Urinary bladder (tissue), 4 donors: ENCODE measurements at places on chromosomes 1 and 21. TPM values are rescaled to one million over a fixed set of nuclear protein-coding genes. Genes with fewer than 3 reads are reported as not detected.

The DNAJC11 gene
- 28.3 TPM for total RNA-seq

The B3GALT2 gene
- 19.5 TPM for total RNA-seq

The MTMR11 gene
- 20.9 TPM for total RNA-seq

The EVI5 gene
- 104 TPM for total RNA-seq

The PCP4L1 gene
- 22.8 TPM for total RNA-seq

The TMEM269 gene
- not detected for total RNA-seq

DNA sequence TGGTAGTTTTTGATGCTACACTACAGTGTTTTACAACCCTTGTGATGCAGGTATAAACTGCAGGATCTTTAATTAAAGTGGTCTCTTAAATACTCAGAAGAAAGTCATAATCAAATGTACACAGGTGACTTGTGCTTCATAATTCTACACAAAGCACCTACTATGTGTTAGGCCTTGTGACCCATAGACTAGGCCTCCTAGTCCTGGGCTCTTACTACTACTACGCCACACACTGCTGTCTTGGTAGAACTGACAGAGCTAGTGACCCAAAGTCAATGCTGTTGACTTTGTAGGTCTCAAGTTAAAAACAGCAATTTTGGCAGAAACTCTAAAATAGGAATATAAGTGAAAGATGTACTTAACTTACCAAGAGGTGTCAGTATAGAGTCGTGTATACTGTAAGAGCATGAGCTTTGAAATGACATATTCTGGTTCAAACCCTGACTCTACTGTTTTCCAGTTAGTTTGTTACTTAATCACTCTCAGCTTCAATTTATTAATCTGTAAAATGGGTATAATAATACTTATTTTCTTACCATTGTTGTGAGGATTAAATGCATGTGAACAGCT is 48.6 kb upstream of the LMO4 start:
- no peak for DNase-seq

DNA sequence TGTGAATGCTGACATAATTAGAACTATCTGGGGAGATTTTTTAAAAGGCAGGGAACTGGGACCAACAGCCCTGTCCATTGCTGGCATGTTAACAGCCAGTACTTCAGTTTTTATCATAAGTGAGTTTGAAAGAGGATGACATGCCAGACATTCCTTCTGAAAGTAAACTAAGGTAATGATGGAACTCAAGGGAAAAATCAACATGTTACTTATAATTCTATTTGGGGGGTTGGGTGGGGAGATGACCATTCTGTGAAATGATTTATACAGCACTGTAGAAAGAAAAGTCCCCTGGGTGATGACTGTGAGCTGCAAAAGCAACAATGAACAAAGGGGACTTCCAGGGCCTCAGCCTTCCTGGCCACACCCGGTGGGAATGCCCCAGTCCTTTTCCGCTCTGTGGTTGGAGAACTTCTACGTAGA is 5.4 kb upstream of the LAMC2 start:
- DNase-seq, result no peak

DNA sequence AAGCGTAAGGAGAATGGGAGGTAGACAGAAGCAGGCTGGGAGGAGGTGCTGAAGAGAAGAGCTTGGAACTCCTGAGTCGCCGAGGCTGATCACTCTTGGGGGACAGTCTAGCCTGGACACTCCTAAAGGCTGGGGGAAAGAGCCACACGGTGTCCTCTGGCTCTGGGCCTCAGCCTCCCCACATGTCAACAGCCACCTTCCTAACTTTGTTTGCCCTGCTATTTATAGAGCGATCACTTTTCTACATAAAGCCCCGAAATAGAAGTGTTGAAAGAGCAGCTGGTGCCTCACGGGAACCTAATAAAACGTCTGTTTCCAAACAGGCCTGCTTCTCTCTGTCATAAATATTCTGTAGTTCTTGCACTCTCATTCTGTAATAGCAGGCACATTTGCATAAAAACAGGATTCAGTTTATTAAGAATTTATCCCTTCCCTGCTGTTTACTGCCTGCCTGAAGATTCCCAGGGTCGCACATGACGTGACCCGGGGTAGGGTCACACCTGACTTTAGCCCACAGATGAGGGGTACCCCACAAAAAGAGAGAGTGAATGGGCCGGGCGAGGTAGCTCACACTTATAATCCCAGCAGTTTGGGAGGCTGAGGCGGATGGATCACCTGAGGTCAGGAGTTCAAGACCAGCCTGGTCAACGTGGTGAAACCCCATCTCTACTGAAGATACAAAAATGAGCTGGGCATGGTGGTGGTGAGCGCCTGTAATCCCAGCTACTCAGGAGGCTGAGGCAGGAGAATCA is 212.5 kb downstream of the TOMM20 start:
- no peak for DNase-seq

- no peak for DNase-seq
Measured at GRCh38 chr1:10818262-10819197, 22.1 kb upstream of the CASZ1 start.

DNA sequence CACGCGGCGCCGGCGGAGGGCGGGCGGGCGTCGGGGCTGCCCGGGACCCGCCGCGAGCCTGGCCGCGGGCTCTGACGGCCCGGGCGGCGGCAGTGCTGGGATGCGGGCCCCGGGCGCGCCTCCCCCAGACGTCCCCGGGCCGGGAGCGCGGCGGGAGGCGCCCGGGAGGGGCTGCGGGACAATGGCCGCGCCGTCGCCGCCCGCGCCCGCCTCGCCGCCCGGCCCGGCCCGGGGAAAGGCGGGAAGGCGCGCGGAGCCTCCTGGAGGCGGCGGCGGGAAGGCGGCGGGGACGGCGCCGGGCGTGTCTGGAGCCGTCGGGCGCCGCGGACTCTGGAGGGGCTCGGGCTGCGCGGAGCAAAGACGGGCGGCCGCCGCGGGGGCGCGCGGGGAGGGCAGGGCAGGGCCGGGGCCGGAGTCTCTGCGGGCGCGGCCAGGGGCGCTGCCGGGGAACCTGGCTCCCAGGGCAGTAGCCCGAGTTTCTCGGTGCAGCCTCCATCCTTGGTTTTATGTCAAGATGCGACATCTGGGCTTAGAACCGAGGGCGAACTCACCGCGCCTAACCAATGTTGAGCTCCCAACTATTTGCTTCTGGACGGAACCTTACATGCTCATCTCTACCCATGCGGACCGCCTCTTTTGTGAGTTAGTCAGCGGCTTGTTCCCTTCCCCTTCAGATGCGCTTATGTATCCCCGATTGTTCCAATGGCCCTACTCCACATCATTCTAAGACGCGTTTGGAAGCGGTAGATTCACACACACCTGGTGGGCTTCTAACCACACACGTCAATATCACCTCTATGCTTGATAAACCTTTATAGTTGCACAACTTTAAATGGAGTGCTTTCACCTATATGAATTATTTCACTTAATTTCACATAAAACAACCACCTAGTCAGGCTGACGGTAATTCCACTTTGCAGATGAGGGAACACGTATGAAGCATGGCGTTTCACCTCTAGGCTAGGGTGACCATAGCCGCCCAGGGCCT is 651 bp downstream of the ZBTB8A start:
- peak; percentile 2 for DNase-seq

GRCh38 chr1:20558191-20558590 is 5.8 kb downstream of the FAM43B start:
- no peak for DNase-seq

DNA sequence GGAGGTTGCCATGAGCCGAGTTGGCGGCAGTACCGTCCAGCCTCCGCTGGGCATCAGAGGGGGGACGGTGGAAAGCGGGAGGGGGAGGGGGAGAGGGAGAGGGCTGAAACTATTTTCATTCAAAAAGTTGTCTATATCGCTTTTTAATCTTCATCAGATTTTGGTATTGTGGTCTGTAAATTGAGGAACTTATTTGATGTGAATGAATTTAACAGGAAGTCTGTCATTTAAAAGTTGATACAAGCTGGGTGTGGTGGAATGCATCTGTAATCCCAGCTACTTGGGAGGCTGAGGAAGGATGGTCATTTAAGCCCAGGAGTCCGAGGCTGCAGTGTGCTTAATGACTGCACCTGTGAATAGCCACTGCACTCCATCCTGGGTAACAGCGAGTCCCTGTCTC is 3.0 kb upstream of the EPHX4 start:
- no peak for DNase-seq

DNA sequence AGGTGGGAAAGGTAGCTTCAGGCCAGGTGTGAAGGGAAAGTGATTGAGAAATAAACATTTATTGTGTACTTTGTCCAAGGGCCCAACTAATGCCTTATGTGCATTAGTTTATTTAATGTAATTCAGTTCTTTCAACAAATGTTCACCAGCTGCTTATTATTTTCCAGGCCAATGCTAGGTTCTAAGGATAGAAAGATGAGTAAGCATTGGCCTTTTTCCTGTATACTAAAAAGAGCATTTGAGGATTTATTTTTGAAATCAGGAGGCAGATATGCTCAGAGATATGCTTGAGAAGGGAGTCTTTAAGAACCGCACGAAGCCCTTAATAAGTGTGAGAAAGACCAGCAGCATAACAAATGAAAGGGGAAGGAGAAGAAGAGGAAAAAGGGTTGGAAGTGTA is 32.0 kb downstream of the CLCA1 start:
- no peak for DNase-seq

- no peak for DNase-seq
Measured at GRCh38 chr1:232944347-232944746, 6.1 kb upstream of the NTPCR start.

- DNase-seq, result no peak
Measured at GRCh38 chr1:14826731-14827326, 228.3 kb downstream of the KAZN start.

DNA sequence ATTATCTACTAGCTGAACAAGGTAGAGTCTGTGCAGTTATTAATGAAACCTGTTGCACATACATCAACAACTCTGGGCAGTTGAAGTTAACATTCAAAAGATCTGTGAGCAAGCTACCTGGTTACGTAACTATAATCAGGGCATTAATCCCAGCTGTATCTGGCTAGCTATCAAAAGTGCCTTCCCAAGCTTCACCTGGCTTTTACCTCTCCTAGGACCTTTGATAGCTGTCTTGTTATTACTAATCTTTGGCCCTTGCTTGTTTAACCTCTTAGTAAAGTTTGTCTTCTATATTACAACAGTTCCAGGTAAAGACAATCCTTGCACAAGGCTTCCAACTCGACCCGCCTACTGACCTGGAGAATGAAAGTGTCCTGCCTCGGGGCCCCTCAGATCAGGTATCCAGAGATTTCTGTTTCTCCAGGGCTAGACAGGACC is 29.6 kb upstream of the SLC6A9 start:
- DNase-seq, result no peak

- DNase-seq, result no peak
Measured at GRCh38 chr1:222454186-222454585, 93.7 kb downstream of the HHIPL2 start.

DNA sequence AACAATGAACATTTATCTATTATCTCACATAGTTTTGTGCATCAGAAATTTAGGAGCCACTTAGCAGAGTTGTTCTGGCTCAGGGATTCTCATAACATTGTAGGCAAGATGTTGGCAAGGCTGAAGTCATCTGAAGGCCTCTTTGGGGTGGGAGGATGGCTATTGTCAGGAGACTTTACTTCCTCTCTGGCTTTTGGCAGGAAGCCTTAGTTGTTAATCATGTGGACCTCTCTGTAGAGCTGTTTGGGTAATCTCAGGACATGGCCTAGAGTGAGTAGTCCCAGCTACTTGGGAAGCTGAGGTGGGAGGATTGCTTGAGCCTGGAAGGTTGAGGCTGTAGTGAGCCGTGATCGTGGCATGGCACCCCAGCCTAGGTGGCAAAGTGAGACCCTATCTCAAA is 40.2 kb downstream of the RASAL2 start:
- DNase-seq, result no peak

GRCh38 chr1:43414634-43415223 is 25.0 kb downstream of the SZT2 start:
- DNase-seq, result no peak

DNA sequence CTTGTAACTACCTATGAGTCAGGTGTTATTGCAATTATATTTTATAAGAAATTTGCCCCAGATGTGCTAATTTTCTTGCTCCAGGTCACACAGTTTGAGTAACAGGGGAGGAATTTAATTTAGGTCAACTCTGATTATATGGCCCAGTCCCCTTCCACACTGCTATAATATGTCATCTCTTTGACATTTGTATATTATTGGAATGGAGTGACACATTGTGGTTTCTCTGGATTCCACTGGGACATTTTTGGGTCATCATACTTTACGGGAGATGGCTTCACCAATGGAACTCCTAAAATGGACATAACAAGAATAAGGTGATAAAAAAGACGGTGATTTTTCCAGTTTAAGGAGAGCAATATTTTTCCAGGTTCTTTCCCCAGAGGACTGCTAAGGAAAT is 191.2 kb downstream of the DISC1 start:
- DNase-seq, result no peak

- DNase-seq, result no peak
Measured at GRCh38 chr1:41420860-41421259, 59.6 kb downstream of the FOXO6 start.

- no peak for DNase-seq
Measured at GRCh38 chr1:242800521-242800920, 276.0 kb upstream of the PLD5 start.
